ENCODE measurements at places on chromosomes 12 and 14.
A peak's percentile ranks its signal among the peaks of the same experiment; 100 is the strongest.

DNA sequence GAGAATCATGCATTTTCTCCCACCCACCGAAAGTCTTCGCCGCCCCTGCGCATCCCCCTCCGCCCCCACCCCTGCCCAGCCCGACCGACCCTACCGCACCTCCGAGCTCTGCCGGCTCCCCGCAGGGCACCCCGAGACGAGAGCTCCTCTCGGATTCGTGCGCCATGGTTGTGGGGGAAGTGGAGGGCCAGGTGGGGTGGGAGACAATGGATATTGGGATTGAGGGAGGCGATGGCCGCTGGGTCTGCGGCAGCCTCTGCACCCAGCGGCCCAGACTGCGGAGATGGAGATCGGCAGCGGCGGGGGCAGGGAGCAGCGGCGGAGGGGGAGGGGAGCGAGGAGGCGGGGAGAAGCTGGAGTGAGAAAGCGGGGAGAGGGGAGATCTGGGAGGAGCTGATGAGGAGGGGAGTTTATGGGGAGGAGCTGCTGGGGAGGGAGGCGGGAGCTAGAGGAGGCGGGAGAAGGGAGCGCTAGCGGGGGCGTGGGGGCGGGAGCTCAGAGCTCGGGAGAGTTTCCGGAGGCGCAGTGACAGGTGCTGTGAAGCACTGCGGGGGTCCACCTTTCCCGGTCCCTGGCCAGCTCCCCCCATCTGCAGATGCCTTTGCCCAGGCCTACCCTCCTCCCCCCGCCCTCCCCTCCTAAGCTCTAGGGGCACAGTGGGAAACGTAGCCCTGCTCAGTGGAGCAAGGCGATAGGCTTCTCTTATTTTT, at the start of gene SALL2:
Gene SALL2, minus strand, starts transcription at position 385 of the 710 bp plus-strand sequence. Its CDS starts 219 bp downstream, at position 166.
- DNase-seq = peak; percentile 40

DNA sequence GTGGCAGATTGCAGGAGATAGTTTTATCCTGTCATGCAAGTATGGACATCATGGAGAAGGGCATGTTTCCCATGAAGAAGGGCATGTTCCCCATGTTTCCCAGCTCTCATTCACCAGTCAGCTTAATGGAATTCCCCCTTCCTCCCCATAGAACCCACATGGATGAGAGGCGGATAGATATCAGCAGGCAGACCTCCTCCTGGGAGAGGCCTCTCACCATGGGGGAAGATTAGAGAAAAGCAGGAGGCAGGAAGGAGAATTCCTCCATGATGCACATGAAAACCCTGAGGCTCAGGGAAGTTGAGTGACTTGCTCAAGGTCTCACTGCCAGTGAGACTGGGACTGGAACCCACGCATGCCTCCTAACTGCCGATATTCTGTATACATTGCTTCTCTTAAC, 92.9 kb upstream of the FOXN3 start:
- DNase-seq = no peak

GRCh38 chr12:3135522-3136461, 58.6 kb downstream of the TSPAN9 start:
- DNase-seq = peak; percentile 63

- DNase-seq = no peak
These were observed 7.6 kb downstream of the KIF26A start for GRCh38 chr14:104145826-104146601.

GRCh38 chr14:72692696-72693095, 201.2 kb downstream of the DPF3 start:
- no peak for DNase-seq

GRCh38 chr12:118292836-118293235, 79.9 kb downstream of the TAOK3 start:
- no peak for DNase-seq

DNA sequence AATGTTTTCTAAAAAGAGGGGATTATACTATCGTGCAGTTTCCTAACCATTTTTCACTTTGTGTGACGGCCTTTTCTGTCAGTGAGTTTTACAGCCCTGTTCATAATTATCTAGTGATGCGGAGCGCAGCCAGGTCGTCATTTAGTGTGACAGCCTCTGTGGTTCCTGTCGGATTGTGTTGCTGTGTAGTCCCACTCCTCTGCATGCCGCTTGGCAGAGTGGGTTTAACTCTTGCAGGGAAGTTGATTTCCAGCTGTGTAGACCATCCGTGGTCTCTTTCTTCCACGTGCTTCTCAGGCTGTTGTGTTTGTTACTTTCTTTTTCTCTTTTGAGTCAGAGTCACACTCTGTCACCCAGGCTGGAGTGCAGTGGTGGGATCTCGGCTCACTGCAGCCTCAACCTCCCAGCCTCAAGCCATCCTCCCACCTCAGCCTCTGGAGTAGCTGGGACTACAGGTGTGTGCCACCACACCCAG, 8.6 kb downstream of the RAN start:
- DNase-seq = peak; percentile 60

- no peak for DNase-seq
These were observed 30.1 kb upstream of the FRMD6 start for GRCh38 chr14:51621654-51622053.

DNA sequence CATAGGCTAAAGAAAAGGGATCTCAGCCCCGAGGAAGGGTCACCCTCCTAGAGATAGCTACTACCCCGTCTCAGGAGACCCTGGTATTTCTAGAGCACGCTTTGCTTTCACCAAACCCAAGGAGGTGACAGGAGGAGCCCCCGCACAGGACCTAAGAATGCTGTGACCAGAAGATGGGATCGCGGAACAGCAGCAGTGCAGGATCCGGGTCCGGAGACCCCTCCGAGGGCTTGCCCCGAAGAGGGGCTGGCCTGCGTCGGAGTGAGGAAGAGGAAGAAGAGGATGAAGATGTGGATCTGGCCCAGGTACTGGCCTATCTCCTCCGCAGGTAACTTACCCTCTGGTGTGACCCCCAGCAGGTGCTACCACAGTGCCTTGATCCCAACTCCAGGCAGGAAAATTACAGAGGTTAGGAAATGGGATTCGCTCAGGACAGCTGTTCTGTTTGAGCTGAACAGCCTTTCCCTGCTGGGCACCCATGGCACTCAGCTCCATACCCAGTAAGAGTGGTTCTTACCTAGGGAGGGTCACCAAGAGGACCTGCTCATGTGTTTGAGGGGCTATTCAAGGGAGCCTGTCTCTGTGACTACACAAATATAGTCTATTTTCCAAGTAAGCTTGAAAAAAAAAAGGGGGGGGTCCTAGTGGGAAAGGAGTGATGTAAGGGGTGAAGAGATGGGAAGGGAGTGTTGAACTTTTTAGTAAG, 826 bp upstream of the NRL start:
- DNase-seq = no peak

GRCh38 chr14:38213001-38213400, 5.3 kb downstream of the SSTR1 start:
- no peak for DNase-seq

All from activated CD4-positive, alpha-beta T cell treated with anti-CD3 and anti-CD28 coated beads, Interleukin-2, amount 50 U/mL, for 16 hours (primary cell).